ENCODE measurements at places on chromosomes 7 and 10.

- no peak for DNase-seq
These were observed 12.0 kb upstream of the GSAP start for GRCh38 chr7:77427996-77428603.

GRCh38 chr7:158001621-158002320, 585.9 kb downstream of the PTPRN2 start:
- no peak for DNase-seq

- no peak for DNase-seq
These were observed 11.9 kb downstream of the SFXN4 start for GRCh38 chr10:119153661-119154060.

GRCh38 chr10:132653721-132654120, 116.1 kb downstream of the INPP5A start:
- no peak for DNase-seq

DNA sequence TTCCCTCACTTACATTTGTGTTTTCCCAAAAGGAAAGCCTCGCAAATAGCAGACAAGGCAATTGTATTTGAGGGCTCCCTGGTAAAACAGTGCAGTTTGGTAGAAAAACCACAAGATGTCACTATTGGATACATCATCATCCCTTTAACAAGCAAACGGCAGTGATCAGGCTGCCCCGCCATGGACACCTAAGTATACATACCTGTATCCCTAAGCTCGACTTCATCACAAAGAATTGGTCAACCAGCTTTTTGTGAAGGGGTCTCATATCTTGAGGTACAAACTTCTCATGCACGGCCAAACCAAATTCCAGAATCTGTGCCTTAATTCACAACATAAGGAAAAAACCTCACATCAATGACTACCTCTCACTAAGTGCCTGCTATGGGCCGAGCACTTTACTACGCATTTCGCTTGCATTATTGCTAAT, 179.5 kb upstream of the IMMP2L start:
- peak; percentile 30 for DNase-seq

- peak; percentile 15 for DNase-seq
These were observed 226.5 kb downstream of the FANK1 start for GRCh38 chr10:126122881-126123280.

DNA sequence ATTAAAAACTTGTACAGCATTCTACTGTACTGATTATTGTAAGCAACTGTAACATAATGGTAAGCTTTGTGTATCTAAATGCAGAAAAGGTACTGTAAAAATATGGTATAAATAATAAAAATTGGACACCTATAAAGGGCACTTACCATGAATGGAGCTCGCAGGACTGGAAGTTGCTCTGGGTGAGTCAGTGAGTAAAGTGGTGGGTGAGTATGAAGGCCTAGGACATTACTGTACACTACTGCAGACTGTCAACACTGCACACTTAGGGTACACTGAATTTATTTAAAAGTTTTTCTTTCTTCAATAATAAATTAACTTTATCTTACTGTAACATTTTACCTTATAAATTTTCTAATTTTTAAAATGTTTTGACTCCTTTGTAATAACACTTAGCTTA, 118.6 kb upstream of the ASAH2 start:
- no peak for DNase-seq

DNA sequence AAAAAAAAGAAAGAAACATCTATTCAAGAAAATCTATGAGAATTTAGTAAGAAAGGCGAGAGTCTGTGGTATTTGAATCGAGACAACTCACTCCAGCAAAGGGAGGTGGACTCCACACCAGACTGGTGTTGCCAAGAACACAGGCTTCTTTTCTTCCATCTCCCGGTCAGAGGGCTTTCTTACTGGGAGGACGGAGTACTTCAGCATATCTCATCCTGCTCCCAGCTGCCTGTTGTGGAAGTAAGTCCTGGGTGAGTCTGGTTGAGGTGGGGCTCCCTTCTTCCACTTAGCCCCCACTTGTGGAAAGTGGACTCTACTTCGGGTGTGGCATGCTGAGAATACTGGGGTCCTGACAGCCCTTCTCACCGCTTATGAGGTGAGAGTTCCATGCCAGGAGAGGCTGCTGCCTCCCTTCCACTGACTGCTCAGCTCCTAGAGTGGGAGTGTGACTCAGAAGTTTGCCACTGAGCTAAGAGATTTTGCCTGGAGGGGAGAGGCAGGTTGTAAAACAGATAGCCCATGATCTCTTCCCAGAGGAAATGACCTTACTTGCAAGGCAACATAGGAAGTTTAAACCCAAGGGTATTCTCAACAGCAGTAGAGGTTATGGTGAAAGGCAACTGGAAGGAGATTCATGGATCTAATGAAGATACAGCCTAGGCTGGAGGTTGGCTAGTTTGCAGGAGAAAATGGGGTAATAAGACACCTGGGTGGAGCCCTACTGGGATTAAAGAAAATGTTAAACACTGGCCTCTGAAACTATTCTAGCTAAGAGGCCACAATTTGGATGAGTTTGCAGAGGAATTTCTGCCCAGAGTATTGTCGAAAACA, 3.5 kb upstream of the NACAD start:
- DNase-seq: no peak

- DNase-seq: no peak
These were observed 11.2 kb downstream of the VWA2 start for GRCh38 chr10:114250236-114250635.

DNA sequence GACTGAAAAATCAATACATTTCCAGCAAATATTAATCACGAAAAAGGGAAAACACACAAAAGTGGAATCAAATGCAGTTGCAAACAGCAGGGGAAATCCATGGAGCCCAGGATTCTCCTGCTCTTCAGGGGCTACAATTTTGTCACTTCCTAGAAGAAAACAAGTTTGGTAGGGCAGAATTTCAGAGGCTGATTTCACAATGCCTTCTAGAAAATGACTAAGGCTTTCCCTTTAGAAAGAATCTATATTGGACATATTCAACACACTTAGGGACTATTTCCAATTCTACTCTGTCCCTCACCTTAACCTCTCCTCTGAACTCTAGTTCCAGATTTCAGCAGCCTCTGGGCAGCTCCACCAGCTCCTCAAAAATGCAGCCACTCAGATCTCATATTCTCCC, 111.3 kb downstream of the HECTD2 start:
- DNase-seq: no peak

DNA sequence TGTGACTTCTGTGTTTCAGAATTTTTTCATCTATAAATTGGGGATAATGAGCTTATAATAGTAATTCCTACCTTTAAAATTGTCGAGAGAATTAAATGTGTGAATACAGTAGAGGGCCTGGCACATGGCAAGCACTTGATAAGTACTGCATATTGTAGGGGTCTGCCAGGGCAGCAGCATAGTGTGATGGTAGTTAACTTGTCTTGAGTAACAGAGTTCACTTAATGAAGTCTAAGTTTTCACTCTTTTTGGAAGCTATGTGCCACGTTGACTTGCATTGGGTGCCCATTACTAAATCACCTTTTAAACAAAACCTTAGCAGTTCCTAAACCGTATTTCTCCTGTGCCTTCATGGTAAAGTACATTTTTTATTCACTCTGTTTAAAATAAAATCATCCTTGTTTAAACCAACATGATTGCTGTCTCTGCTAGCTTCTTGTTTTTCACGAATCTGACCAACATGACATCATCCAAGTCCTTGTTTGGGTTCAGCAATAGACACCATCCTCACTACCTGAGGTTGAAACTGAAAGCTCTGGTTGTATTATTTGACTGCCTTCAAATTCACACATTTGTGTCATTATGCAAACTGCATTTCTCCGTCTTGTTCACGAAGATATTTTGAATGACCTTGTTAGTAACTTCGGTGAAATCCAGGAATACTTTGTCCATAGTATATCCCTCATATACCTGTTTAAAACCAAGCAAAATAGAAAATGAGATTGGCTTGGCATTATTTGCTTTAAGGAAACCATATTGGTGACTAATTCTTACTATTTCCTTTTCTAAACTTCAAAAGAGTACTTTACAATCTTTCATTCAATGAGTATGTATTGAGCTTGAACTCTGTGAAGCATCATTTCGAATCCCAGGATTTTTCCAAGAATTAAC, 340.2 kb downstream of the SUGCT start:
- no peak for DNase-seq

GRCh38 chr7:121901026-121901425, 28.1 kb downstream of the PTPRZ1 start:
- no peak for DNase-seq

DNA sequence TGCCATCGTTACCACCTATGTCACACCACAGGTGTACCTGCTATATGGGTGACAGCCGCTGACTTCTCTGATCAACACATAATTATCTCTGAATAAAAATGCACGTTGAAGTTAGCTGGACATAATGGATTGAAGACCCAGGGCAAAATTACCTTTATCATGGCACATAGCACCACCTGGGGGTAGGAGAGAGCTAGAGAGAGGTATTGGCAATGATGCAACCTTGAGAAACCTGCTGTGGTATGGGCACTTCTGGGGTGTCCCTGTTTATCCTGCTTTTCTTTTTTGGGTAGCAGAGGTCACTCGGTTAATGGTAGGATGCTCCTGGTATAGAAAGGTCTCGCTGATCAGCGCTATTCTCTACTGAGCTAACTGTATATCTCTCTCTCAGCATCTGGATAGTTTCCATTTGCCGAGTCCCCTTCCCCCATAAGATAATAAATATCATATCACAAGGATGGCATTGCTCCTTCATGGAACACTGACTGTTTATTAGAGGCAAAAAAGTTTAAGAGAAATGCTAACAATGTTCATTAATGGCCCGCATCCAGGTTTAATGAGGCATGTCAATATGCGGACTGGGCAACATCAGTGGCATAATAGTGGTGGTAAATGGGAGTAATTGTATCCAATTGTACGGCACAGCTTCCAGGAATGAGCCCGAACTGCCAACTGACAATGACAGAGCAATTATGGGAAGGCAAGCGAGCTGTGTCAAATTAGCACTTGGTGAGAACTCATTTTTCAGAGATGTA, 323.1 kb downstream of the TFEC start:
- DNase-seq: no peak

DNA sequence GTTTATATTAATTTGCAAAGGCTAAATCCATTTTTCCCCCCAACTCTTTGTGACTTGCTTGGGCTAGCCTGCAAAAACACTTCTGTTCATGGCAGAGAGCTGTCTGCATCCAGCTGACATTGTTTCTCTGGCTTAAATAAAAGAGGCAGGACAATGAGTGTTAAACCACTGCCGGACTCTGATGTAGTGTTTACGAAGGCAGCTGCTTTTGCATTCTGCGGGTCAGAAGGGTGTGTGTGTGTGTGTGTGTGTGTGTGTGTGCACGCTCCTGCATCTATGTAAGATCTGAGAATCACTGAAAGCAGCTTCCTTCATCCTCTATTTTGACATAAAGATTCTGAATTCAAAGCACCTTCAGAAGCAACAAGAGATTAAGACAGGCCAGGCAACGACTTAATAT, 28.3 kb downstream of the NRP1 start:
- no peak for DNase-seq

GRCh38 chr7:741850-742249, 14.8 kb upstream of the PRKAR1B start:
- no peak for DNase-seq

- DNase-seq: peak; percentile 37
These were observed 734 bp downstream of the ABCB4 start for GRCh38 chr7:87474533-87475358.

- peak; percentile 78 for DNase-seq
These were observed 40.3 kb downstream of the COL17A1 start for GRCh38 chr10:104045151-104046089.

DNA sequence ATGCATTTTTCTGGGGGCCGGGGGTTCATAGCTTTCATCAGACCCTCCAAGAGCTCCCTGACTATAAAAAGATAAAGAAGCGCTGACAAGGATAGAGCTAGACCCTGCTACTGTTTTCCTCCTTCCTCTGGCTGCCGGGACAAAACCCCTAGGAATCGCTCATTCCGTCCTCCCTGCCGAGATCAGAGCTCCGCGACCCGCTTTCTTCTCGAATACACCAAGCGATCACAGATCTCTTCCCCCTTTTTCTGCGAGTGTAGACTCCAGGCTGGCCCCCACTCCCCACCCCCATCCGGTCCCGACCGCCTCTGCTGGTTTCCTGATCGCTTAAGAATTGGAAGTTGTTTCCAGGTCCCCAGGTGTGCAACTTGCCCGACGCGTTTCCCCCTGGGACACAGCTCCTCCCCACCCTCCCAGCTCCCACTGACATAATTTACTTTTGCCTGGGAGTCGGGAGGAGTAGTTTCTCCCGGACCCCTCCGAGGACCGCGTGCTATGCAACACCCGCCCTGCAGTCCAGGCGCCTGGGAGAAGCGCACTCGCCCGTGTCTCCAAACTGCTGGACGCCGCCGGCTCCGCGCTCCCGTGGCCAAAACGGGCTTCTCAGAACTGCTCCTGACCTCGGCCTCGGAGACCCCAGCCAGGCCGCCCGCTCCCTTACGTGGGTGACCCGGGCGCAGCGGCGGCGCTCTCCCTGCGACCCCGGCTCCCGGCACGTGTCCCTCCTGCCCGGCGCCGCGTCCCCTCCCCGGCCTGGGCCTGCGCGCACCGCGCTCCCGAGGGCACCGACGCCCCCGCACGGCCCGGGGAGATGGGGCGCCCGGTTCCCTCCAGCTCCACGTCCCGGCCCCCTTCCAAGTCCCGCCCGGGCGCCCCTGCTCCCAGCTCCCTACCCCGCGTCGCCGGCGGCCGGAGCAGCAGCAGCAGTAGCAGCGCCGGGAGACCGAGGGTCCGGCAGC, 552 bp downstream of the IL15RA start:
- DNase-seq: peak; percentile 48

- DNase-seq: no peak
These were observed 103.8 kb downstream of the SORBS1 start for GRCh38 chr10:95457319-95457886.

DNA sequence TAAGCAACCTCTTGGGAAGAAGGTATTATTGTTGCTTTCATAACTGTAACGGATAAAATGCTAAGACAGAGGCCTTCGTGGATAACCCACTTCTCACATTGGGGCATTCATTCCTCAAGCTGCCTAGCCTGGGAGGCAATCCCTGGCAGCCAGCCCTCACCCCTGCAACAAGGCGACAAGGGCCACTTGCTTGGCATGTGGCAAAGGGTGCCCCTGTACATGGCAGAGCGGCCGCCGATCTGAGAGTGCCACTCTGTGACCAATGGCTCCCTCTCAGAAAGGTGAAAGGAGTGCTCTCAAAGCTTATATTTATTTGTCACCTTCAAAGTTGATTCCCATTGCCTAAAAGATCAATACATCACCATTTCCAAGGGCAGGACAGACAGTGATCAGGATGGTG, 31.9 kb downstream of the EBF3 start:
- no peak for DNase-seq
